ENCODE measurements at places on chromosomes 3 and 15.

DNA sequence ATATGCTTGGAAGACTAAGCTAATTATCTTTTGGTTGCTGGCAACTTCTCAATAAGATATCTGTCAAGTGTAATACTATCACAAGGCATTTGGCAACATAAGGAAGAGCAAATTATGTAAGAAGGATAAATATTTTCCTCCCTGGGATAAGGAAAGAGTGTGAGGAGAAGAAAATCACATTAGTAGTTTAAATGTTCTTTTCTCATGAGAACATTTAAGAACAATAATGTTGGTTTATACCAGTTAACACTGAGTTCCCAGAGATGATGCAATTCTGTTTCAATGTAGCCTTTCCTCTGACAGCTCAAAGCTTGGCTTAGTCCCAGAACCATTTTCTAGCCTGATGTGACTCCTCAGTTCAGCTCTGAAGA is 66.1 kb upstream of the NPHP3 start:
- DNase-seq = no peak

- DNase-seq = peak; percentile 58
These were observed 33.3 kb upstream of the VPS33B start for GRCh38 chr15:91055548-91056331.

DNA sequence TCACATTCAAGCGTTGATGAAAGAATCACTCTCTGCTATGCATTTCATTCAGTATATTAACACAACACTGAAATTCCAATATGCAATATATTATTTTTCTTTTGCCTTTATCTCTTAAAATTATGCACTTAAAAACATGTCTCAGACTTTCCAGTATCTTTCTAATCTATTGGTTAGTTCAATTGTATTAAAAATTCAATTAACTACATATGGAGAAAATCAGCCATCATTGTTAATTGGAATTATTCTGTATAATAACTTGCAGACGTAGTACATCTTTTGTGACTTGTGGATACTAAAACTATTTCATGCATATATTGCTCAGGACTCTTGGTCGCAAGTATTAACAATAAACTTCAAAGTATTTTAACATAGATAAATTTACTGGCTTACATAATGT is 715.6 kb downstream of the GRM7 start:
- DNase-seq = no peak

GRCh38 chr3:178474526-178474925 is 61.7 kb upstream of the KCNMB2 start:
- DNase-seq = no peak

- no peak for DNase-seq
These were observed 268.5 kb downstream of the PLCL2 start for GRCh38 chr3:17153209-17153608.

DNA sequence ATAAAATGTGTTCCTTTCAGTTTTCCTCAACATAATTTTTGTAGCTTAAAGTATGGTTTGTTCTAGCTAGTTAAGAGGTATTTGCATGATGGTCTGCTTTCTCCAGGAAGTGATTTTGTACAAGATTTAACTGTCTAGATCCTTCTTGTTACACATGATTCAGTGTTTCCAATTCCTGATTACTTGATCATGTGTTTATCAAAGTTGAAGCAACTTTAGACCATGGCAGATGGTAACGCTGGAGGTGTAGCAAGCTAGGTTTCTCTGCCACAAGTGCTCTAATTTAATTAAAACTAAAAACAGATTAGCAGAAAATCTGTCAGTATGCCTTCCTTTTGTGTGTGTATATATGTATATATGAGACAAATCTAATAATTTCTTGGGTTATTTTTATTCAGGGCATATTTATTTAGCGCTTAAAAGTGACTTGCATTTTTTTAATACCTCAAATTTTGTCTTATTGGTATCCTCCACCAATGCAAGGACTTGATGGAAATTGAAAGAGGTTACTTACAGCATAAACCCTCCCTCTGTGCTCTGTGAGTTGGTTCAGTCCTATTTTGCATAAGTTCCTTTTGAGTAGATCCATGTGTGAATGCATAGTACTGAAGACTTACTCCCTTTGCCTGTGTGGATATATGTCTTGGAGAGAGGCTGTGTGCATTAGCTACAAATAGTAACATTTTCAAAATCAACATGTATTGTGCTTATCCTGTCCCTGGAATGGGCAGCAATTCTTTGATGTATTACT is 157.3 kb upstream of the CGNL1 start:
- DNase-seq = peak; percentile 87

DNA sequence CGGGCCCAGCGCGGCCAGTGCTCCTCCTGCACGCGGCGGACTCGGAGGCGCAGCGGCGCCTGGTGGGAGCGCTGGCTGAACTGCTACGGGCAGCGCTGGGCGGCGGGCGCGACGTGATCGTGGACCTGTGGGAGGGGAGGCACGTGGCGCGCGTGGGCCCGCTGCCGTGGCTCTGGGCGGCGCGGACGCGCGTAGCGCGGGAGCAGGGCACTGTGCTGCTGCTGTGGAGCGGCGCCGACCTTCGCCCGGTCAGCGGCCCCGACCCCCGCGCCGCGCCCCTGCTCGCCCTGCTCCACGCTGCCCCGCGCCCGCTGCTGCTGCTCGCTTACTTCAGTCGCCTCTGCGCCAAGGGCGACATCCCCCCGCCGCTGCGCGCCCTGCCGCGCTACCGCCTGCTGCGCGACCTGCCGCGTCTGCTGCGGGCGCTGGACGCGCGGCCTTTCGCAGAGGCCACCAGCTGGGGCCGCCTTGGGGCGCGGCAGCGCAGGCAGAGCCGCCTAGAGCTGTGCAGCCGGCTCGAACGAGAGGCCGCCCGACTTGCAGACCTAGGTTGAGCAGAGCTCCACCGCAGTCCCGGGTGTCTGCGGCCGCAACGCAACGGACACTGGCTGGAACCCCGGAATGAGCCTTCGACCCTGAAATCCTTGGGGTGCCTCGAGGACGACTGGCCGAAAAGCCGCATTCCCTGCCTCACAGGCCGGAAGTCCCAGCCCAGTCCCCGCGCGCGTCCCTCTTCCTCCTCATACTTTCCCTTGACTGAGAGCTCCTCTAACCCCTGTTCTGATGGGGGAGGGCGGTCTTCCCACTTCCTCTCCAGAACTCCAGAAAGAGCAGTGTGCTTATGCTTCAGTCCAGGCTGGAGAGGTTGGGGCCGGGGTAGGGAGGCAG is 1.4 kb upstream of the IL17RC start:
- peak; percentile 41 for DNase-seq

- DNase-seq = no peak
These were observed 43.0 kb downstream of the ARRDC4 start for GRCh38 chr15:98003518-98003917.

DNA sequence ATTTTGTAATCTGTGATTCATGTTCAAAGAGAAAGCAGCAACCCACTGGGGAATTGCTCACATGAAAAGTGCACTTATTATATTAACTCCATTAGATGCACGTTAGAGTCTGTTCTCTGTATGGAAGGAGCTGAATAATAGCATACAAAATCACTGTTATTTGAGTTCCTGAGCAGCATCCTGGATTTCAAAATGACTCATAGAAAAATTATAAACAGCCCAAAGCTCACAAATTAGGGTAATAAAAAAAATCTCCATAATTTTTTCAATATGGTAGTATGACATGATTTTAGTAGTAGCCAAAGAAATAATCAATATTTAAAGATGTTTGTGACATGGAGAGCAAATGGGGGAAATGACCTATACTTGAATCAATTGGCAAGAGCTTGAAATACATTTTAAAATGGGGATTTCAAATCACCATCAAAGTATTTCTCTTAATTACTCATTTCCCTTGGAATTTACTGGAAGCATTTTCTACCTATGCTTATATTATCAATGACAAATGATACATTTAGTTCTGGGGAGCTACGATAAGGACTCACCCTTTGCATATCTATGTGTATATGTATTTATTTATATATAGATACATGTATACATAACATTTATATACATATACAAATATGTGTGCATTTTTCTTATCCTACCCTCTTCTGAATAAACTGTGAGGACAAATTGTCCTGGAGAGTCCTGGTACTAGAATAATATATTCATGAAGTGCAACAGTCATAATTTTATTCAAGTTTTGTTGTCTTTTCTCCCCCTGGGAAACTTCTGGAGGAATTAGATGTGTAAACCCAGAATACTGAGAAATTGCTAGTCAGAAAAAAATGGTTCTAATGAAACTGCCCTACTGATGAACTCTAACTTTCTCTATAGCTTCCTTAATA is 116.3 kb downstream of the RPL22L1 start:
- DNase-seq = no peak

DNA sequence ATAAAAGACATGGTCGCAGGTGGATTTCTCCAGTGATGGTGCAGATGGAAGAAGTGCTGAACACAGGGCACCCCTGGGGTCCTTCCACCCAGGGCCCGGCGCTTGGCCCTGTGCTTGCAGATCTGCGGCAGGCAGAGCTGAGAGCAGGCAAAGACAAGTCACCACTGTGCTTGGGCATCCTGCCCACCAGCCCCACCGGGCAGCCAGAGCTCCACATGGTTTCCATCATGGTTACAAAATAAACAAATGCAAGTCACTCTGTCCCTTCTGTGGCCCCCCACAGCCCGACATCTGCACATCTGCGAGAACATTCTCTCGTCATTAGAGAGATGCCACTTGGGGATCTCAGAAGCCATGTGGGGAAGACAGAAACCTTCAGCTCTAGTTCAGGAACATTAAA is 37.6 kb upstream of the SFMBT1 start:
- no peak for DNase-seq
